ENCODE measurements at places on chromosomes 1 and 21.

- DNase-seq: peak; percentile 53
Measured at GRCh38 chr1:99727575-99728185, 38.8 kb downstream of the FRRS1 start.

GRCh38 chr1:3598522-3599285, 12.6 kb downstream of the MEGF6 start:
- DNase-seq: no peak

DNA sequence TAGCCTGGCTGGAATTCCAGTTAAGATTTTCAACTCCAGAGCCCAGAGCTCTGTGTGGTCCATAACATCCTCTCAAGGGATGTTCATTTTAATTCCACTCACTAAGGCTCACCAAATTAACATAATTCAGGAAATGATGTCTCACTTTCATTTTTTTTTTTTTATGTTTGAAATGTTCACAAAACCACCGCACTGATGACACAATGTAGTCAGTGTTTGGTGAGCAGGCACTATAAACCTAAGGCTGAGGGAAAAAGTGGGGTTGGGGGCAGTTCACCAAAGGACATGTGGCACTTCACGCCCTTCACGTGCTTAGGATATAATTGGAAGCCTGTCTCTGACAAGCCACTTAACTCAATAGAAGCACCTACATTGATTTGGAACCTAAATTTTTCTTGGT, 177.3 kb upstream of the CAMK1G start:
- no peak for DNase-seq

DNA sequence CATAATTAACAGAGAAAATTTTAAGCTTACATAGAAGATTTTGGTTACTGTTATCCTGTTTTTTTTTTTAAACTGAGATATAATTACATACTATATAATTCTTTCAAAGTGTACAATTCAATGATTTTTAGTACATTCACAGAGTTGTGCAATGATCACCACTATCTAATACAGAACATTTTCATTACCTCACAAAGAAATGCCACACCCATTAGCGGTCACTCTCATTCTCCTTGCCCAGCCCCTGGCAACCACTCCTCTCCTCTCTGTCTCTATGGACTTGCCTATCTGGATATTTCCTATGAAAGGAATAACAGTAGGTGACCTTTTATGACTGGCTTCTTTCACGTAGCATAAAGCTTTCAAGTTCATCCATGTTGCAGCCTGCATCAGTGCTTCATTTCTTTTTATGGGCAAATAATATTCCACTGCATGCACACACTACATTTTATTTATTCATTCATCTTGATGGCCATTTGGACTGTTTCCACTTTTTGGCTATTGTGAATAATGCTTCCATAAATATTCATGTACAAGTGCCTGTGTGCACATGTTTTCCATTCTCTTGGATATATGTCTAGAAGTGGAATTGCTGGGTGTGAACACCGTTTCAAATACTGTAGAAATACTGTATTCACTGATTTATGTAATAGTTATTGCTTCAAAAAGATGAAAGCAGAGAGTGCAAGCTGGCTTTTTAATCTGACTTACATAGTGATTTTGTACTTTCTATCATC, 26.5 kb downstream of the TAF5L start:
- DNase-seq: no peak

DNA sequence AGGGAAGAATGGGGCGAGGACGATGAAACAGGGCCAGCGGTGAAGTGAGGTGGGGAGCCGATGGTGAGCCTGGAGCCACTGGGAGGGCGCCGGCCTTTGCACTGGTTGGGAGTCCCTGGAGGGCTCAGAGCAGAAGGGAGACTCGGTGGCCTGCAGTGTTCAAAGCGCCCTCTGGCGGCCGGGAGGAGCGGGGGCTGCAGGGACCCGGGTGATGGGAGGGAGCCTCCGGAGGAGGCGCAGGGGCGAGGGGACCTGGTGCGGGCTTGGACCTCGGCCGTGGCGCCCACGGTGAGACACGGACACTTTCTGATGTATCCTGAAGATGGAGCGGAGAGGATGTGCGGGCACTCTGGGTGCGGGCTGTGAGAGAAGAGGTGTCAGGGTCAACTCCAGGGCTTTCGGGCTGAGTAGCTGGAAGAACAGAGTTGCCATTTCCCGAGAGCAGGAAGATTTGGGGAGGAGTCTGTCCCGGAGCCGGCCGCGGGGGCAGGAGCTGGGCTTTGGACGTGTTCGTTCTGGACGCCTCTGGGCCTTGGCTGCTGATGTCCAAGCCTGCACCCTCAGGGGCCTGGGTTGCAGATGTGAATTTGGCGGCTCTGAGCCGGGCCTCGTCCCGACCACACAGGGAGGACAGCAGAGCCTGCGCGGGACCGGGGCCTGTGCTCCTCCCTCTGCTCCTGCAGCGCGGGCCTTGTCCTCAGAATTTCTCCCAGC, 29.7 kb downstream of the HEYL start:
- DNase-seq: no peak

DNA sequence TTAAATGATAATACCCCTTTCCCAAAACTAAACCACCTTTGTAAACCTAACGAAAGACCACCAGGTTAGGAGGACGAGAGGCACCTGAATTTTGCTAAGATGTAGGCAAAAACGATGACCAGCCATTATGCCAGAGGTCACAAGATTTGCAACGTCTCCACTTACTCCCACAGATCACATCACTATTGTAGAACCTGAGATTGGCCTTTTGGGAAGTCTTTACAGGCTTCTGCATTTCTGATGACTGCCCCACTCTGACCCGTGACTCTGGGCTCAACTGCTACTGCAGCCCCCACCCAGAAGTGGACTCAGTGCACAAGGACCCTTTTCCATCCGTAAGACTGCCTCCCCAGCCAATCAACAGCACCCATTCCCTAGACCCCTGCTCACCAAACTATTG, 36.4 kb upstream of the COL6A2 start:
- DNase-seq: no peak

GRCh38 chr1:106290805-106291501, 765.5 kb upstream of the PRMT6 start:
- no peak for DNase-seq

- DNase-seq: no peak
Measured at GRCh38 chr21:31974454-31974985, 101.7 kb downstream of the HUNK start.

GRCh38 chr1:226827458-226827857, 43.0 kb upstream of the PSEN2 start:
- DNase-seq: no peak

DNA sequence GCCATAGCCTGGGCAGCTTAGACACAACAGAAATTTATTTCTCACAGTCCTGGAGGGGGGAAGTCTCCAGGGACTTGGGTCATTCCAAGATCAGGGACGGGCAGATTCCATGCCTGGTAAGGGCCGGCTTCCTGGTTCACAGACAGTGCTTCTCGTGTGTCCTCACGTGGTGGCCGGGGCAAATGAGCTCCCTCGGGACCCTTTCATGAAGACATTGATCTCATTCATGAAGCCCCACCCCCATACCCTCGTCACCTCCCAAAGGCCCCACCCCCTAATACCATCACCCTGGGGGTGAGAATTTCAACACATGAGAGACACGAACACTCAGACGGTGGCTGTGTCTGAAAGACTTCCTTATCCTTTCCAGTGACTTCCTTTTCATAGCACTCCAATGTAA, 51.5 kb downstream of the ACOT7 start:
- no peak for DNase-seq

- no peak for DNase-seq
Measured at GRCh38 chr1:115092175-115092574, 2.9 kb upstream of the TSPAN2 start.

GRCh38 chr1:8816831-8817411, 519 bp downstream of the RERE start:
- DNase-seq: peak; percentile 34

- DNase-seq: no peak
Measured at GRCh38 chr1:80629304-80629837, 1171.4 kb upstream of the ADGRL2 start.

DNA sequence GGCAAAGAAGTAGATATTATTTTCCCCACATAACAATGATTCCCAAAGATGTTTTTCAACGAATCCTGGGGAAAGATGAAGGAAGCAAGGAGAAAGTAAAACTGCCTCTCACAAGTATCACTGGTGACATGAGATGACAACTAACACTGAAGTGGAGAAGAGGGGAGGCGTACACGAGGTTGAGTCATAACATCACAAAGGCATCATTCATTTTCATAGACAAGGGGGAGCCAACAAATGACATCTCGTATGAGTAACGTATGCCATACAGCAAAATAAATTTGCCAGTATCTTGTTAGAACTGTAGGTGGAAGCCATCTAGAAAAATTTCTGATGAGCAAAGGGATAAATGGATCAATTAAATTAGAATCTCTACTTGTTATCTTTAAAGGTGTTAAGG, 56.6 kb downstream of the ATP1B1 start:
- DNase-seq: no peak
